ENCODE measurements at places on chromosomes 11 and 22.

GRCh38 chr11:87428266-87428665, 390.5 kb downstream of the TMEM135 start:
- DNase-seq: no peak

DNA sequence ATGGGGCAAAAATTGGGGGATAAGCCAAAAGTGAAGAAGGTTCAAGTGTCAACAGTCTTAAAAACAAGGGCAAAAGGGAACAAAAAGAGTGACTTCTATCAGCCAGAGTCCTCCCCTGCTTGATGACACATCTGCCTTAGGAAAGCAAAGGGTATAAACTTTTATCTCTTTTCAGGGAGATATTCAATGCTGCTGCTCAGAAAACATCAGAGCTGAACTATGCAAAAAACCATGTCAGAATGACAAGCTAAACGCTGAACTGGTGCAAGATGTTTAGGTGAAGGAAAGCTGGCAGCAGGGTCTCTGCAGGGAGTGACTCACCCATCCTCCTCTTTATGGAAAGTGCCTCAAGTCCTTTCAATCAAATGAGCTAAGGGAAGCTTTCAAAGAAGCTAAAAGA, 24.7 kb downstream of the ALG9 start:
- DNase-seq: peak; percentile 1

DNA sequence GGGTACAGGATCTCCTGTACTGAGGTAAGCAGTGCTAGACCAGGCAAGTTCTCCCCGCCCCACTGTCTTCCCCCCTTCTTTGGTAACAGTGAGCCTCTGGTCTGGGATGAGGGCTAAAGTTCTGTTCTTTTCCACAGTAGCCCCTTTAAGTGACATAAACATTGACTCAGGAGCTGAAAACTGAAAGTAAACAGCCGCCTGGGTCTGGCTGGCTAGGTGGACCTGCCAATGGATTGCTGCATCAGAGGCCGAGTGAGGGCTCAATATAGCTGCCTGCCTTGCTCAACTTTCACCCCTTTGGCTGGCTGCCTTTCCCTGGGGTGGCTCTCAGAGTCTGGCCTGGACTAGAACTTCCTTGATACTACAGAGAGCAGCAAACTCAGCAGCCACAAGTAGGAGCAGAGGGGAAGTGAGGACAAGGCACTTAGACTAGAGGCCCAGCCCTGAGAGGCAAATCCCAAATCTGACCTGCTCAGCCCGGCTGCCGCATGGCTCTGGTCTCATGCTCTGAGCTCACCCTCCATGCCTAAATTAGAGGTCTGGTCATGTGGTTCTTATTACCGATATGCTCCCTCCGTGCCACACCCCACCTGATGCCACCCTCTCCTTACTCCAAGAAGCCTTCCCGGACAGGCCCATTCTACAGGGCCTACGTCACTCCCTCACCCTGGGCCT, 9.6 kb upstream of the UCP3 start:
- no peak for DNase-seq

- no peak for DNase-seq
Observed at GRCh38 chr11:68840661-68841653, 759 bp downstream of the CPT1A start.

DNA sequence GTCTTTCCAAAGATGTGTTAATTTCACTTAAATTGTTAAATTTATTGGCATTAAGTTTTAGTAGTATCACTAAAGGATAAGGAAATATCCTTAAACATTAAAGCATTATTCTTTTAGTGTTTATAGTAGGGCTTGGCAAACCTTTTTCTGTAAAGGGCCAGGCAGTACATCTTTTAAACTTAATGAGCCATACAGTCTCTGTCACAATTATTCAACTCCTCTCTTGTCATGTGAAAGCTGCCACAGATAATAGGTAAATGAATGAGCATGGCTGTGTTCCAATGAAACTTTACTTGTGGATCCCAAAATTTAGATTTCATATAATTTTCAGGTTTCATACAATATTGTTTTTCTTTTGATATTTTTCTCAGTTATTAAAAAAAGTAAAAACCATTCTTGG, 268.2 kb upstream of the C11orf87 start:
- no peak for DNase-seq
